Esophagus squamous epithelium (tissue), 5 donors: ENCODE measurements at places on chromosomes 11 and 22. TPM values are rescaled to one million over a fixed set of nuclear protein-coding genes. Genes with fewer than 3 reads are reported as not detected.

GLB1L3 gene
- not detected for total RNA-seq

MOV10L1 gene
- total RNA-seq: 0.13 TPM

- DNase-seq: no peak
Observed at GRCh38 chr22:44842417-44842816, 90.0 kb downstream of the ARHGAP8 start.

DNA sequence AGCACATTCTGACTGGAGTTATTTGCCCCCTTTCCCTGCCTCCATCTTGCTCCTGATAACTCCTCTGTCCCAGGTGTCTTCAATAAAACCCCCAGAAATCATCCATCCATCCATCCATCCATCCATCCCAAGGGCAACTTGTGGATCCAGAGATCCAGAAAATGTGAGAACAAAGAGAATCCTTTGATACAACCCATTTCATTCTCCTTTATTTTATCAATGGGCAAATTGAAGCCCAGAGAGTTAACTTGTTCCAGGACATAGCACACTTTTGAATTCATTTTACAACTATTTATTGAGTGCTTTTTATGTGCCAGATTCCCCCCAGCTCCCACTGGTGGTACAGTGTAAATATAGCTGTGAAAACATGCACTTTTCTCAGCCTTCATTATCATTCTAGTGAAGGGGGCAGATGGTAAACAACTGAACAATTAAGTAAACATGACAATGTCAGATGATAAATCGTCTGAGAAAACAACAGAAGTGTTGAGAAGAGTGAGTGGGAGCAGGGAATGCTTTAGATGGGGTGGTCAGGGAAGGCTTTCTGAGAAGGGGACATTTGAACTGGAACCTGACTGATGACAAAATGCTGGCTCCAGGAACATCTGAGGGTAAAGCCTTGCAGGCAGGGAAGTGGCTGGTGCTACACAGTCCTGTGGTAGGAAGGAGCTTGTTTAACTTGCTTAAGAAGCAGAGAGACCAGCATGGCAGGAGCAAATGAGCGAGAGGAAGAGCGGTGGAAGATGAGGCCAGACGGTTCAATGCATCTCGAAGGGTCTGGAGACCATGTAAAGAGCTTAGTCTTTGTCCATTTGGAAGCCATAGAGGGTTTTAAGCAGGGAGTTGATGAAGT, 80.0 kb upstream of the TIMP3 start:
- no peak for DNase-seq
